ENCODE measurements at places on chromosomes 4 and X.

DNA sequence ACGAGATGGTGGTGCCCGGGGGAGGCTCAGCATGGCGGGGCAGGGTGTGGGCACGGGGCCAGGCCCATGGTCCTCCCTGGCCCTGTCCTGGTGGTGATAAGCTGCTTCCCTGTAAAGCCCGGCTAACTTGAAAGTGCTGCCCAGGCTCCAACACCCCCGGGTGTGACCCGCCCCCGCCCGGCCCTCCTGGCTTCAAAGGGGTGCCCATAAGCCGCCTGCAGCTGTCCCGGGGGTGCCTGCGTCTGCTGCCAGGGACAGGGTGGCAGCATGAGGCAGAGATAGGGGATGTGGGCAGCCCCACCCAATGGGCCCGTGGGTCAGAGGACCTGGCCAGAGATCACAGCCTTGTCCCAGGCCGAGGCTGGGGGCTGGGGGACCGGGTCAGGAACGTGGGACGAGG lies 18.1 kb downstream of the FGFRL1 start:
- no peak for DNase-seq

DNA sequence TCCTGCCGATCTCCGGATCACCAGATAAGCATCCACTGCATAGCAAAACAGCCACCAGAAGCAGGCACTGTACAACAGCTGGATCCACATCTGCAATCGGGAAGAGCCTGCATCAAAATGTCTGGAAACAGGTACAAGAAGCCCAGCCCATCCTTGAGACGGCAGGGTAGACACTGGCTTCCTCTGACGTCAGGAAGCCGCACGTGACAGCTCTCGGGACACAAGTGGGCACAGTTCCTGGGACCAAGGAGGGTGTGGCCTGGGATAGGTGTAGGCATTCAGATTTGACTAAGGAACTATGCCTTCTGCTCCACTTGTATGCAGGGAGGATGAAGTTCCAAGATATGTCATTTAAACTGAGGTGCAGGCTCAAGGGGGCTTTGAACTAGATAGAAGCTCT lies 6.3 kb downstream of the GPR143 start:
- DNase-seq: no peak

GRCh38 chrX:41475591-41476241 lies 28.6 kb downstream of the NYX start:
- DNase-seq: no peak

DNA sequence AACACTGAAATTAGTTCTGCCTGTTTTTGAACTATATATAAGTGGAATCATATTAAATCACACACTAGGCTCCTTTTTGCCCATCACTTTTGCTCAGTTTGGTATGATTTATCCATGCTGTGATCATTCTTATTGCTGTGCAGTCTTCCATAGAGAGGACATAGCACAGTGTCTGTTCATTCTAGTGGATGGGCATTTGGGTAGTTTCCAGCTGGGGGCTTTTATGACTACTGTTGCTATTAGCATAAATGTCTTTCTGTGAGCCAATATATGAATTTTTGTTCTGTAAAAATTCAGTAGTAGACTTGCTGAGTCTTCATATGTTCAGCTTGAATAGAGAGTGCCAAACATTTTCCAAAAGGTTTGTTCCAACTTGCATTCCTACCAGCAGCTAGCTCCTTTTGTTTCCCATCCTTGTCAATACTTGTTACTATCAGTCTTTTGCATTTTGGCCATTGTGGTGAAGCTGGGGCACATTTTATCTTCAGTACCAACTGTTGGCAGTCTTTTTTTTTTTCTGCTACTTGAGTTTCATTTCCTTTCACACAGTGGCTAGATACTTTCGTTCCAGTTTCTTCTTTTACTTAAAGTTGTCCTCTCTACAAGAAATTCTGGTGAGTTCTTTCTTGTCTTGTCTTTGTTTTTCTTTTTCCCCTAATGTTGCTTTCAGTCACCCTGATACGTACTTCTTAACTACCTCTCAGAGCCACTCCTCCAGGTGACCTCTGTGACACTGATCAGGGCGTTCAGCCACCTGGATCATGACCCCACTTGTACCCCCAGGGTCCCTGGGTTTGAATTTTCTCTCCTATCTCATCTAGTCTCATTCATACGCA lies 87.0 kb downstream of the ANXA3 start:
- DNase-seq: no peak

GRCh38 chr4:19033816-19034733 lies 1012.5 kb upstream of the LCORL start:
- no peak for DNase-seq

GRCh38 chrX:31550158-31550557 lies 478.3 kb upstream of the FTHL17 start:
- DNase-seq: no peak

DNA sequence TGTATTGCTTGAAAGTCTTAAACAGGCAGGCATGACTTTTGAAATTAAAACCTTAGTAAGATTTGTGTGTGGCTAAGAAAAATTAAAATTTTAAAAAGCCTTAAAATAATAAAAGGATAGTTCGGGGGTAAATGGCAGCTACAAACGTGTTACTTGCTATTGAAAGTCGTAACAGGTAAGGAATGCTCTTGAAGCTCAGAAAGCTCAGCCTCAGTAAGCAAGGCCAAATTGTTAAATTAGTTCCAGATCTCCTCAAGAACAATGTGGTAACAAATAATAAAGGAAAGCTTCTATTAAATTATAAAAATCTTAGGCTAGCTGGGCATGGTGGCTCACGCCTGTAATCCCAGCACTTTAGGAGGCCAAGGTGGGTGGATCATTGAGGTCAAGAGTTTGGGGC lies 25.5 kb downstream of the PRMT9 start:
- DNase-seq: no peak

- no peak for DNase-seq
Observed at GRCh38 chr4:86330961-86331742, 28.7 kb downstream of the MAPK10 start.

DNA sequence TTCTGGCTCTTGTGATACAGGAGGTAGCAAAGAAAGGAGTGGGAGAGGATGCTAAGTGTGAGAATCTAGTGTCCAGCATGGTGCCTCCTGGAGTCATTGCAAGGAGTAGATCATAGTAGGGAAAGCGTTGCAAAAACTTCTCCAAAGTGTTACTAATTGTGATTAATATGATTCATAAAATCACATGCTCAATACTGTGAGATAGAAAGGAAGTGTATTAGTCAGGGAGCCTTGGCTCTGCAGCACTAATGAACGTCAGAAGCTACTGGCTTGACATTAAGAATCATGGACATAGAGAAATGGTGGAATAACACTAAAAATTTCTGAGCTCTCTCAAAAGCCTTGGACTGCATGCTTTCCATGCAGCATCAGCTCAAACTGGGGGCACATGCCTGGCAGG lies 299.1 kb downstream of the EVC2 start:
- no peak for DNase-seq

GRCh38 chr4:102552781-102553180 lies 51.6 kb downstream of the NFKB1 start:
- DNase-seq: no peak

- no peak for DNase-seq
Observed at GRCh38 chr4:183906489-183906738, 1.3 kb downstream of the STOX2 start.

GRCh38 chr4:86452422-86452891 lies 92.6 kb upstream of the MAPK10 start:
- DNase-seq: no peak

GRCh38 chr4:51906167-51906958 lies 63.4 kb downstream of the DCUN1D4 start:
- DNase-seq: no peak

- DNase-seq: no peak
Observed at GRCh38 chrX:149522916-149523315, 17.8 kb upstream of the IDS start.

- DNase-seq: no peak
Observed at GRCh38 chr4:99885063-99885664, 9.1 kb downstream of the LAMTOR3 start.

GRCh38 chr4:111718763-111719559 lies 426.3 kb upstream of the FAM241A start:
- DNase-seq: no peak

- DNase-seq: no peak
Observed at GRCh38 chr4:96193061-96193460, 353.2 kb downstream of the PDHA2 start.

GRCh38 chrX:127877318-127877717 lies 174.9 kb downstream of the ACTRT1 start:
- no peak for DNase-seq

DNA sequence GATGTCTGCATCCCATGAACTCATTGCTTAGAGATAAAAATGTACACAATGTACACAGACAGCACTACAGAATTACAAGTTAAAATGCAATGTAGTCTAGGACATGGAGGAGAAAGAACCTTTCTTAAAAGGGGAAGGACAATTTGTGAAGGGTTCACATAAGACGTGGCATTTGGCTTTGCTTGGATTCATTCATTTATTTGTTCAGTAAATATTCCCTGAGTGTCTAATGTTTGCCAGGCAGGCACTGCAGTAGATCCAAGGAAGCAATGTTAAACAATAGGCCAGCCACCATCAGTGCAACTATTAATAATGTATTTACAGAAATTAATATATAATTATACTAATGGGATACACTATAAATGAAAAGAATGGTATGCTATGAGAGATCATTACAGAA lies 94.4 kb downstream of the GRIA2 start:
- no peak for DNase-seq

GRCh38 chrX:140815868-140816267 lies 106.3 kb downstream of the LINC00632 start:
- DNase-seq: no peak

GRCh38 chrX:144627947-144628346 lies 619.4 kb upstream of the SPANXN1 start:
- DNase-seq: no peak

- DNase-seq: no peak
Observed at GRCh38 chr4:52869196-52869595, 7.1 kb downstream of the RASL11B start.

DNA sequence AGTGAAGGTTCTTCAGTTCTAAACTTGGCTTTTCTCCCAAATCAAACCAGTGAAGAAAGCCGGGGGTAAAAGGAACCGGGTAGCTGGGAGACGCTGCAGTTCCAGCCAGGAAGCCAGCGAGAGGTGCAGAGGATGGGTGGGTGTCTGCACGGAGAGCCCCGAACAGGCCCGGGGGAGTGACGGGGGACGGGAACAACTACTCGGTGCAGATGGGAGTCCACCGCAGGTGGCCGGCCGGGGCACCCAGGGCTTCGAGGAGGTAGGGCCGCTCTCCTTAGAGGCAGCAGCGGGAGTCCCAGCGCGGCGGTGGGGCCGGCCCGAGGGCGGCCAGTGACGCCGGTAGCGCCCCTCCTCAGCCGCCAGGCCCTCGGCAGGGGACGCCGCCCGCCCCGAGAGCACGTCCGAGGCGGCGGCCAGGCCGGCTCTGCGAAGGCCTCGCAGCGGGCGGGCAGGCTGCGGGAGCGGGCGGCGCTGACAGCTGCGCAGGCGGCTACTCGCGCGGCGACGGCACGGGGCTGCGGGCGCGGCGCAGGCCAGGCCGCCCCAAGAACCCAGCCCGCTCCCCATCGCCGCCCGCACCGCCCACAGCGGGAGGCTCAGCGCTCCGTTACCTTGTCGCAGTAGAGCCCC lies 449 bp downstream of the FBXL5 start:
- DNase-seq: no peak

DNA sequence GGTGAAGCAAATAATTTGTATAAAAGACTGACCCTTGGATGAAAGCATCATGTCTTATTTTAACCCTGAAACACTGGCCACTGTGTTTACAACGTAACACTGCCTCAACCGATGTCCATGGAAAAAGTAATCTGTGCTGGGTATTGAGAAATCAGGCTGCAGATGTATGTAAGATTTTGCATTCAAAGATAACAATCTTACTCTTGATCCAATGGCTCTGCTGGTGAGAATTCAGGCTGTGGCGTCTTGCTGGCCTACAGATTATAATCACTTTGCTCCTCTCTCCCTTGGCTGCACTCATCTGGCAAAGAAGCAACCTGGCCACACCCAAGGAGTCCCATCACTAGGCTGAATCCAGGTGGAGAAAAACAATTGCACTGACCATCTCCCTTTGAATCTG lies 7.5 kb downstream of the ADGRA3 start:
- no peak for DNase-seq

- no peak for DNase-seq
Observed at GRCh38 chr4:173801361-173801760, 271.3 kb upstream of the HAND2 start.

DNA sequence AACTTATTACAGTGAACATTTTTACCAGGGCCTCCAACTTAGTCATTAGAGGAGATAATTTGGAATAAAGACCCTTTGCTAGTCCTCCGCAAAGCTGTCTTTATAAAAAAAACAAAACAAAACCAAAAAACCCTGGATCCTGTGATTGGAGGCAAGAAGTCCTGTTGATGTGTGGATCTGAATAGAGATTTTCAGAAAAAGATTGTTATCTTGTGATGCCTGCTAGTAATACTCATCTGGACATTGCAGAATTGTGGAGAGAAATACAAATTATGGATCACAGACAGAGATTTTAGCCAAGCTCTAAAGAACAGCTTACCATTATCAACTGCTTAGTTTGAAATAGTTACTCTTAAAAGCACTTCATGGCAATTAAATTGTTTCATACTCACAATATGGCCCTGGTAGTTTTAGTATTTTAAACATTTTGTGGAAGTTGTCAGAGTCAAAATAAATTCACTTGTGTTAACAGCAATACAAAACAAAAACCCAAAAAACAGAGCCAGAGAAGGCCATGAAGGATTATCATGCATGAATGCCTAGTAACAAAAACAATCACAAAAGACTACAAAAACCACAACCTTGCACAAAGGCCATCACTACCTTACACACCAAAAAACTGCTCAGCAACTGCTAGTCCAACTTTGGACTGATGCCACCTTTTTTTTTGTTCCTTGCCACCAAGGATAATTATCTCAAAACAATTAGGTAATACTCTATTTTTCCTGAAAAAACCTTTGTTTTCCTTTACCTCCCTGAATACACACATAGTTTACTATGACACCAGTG lies 514.5 kb upstream of the SLIT2 start:
- DNase-seq: no peak

DNA sequence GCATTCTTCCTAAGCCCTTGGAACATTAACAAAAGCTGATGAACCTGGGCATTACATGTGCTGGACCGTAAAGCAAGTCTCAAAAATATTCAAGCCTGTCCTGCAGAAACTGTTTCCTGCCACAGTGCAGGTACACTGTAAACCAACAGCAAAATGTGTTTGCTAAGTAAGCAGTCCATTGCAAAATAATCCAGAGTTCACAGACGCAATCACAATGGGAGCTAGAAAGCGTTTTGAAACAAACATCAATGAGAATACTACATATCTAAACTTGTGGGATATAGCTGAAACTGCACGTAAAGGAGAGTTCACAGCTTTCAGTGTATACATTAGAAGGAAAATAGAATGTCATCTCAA lies 61.6 kb downstream of the RGS12 start:
- no peak for DNase-seq

DNA sequence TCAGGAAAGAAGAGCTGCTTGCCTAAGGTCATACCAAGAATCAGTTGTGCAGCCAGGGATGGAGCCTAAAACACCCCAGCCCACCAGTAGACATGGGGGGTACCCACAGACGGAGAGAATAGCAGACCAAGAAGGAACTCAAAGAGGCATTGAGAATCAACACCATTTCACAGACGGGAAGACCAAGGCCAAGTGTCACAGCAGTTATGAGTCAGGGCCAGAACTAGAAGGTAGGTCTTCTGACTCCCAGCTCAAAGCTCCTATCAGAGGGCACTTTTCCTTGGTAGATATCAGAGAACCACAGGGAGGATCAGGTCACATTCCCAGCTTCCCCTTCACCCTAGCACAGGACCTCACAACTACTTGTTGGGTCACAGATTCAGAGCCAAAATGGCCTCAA lies 14.5 kb downstream of the OTUD5 start:
- DNase-seq: no peak

Measured in AG04450 (cell line).